Left kidney (tissue), 8 donors: ENCODE measurements at places on chromosomes 11 and 22. TPM values are rescaled to one million over a fixed set of nuclear protein-coding genes. Genes with fewer than 3 reads are reported as not detected.

DNA sequence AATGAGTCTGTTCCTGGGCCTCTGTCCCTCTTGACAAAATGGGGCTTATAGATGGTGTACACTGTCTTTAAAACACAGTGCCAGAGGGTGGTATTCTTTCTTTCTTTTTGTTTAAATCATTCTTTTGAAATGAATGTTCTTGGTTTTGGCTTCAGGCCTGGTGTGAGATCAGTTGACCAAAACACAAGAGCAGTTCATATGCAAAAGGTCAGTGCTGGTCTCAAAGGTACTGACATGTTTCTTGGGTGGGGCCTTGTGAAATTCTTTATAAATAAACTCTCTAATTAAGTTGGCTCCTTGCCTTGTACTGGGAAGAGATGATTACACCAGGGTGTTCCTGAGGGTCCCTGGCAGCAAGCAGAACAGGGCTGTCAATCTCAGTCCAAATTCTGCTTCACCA is 110.0 kb downstream of the FBXO7 start:
- no peak for DNase-seq

- DNase-seq, result no peak
Measured at GRCh38 chr11:130243816-130244215, 70.9 kb downstream of the ZBTB44 start.

DNA sequence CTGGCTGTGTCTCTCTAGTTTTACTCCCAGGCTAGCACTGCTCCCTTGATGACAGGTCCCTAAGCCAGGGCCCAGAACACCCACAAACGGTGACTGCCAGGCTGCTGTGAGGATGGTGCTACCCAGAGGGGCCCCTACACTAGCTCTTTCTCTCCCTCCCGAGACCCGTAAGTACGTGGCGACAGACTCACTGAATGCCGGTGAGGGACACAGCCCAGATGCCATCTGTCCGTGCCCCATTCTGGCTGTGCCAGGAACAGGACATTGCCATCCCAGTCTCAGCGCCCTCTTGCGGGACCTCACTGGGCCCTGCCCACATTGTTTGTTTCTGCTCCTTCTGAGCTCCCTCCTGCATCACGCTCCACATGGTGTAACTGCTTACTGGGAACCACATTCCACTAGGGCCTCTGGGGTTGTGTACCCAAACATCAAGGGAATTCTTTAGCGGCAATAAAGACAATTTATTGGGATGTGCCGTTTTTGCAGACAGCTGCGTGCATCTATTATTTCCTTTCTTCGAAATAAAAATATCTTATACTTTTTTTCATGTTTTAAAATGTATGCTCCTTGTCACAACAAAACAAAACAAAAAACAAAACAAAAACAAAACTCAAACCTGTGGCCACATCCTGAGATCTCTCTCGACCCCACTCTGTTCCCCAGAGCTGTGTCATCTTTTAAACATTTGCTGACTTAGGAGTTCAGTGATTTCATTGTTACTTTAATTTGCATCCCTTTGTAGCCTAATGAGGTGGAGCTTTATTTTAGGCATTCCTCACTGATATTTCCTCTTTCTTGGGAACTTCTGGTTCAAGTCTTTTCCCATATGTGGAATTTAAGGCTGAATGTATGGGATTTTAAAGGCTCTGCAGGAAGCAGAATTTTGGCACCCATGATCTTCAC is 4.4 kb upstream of the TPCN2 start:
- peak; percentile 80 for DNase-seq

GRCh38 chr11:92489826-92490399 is 265.3 kb downstream of the FAT3 start:
- no peak for DNase-seq

- DNase-seq, result no peak
Measured at GRCh38 chr11:84144531-84144930, 858.4 kb upstream of the CCDC90B start.

Gene MCHR1
- 0.20 TPM for polyA plus RNA-seq

DNA sequence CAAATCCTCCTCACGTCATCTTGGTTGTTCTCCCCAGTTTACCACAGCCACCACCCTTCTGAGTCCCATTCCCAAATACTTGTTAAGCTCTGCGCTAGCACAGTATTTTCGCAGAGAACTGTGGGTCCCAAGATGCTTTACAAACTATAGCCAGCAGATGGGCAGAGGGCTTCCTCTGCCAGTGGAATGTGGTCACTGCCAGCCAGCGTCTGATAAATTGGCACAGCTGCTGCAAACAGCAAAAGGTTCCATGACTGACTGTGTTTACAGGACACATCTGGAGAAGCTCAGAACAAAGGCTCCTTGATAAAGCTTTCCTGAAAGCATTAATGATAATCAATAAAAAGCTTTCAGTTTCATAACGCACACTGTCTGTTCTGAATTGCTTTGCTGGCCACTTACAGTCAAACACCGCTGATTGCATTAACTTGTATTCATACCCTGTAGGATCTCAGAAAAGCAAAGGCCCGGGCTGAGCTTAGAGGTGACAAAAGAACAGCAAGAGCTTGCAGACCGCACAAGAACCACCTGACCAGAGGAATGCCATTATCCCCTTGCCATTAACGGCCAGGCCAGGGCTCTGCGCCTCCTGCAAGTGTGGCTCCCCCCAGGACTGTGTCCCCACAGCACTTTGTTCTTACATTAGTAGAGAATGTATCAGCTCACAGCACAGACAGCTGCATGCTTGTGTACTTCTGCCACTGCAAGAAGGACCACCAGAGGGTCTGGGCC is 120.6 kb downstream of the MICAL3 start:
- no peak for DNase-seq
